ENCODE measurements at places on chromosomes 2 and 18. TPM values are rescaled to one million over a fixed set of nuclear protein-coding genes. Genes with fewer than 3 reads are reported as not detected.

- H3K36me3 ChIP-seq = no peaks in the 10 kb centered on the region
- no peak overlapping the region for H3K4me3 ChIP-seq
- peaks cover 26% of the 10 kb centered on the region for H3K4me1 ChIP-seq
- no peak overlapping the region for H3K27ac ChIP-seq
Measured at GRCh38 chr2:240143801-240144648, 3.6 kb upstream of the OTOS start.

The FHOD3 gene
- total RNA-seq = 6.9 TPM

The C2orf80 gene
- total RNA-seq = not detected

The CPLX4 gene
- total RNA-seq = not detected

The TUBA3E gene
- 0.27 TPM for total RNA-seq

GRCh38 chr2:61715506-61715905, 138.4 kb downstream of the FAM161A start:
- no peak for DNase-seq
- no peaks in the 10 kb centered on the region for H3K36me3 ChIP-seq
- no peak overlapping the region for H3K4me3 ChIP-seq
- no peaks in the 10 kb centered on the region for H3K4me1 ChIP-seq
- H3K27me3 ChIP-seq = no peaks in the 10 kb centered on the region

GRCh38 chr18:22613788-22614187, 196.1 kb upstream of the CTAGE1 start:
- no peak overlapping the region for H3K27ac ChIP-seq
- no peaks in the 10 kb centered on the region for H3K36me3 ChIP-seq
- H3K4me1 ChIP-seq = peaks cover 5% of the 10 kb centered on the region
- no peaks in the 10 kb centered on the region for H3K27me3 ChIP-seq
- no peak for DNase-seq

DNA sequence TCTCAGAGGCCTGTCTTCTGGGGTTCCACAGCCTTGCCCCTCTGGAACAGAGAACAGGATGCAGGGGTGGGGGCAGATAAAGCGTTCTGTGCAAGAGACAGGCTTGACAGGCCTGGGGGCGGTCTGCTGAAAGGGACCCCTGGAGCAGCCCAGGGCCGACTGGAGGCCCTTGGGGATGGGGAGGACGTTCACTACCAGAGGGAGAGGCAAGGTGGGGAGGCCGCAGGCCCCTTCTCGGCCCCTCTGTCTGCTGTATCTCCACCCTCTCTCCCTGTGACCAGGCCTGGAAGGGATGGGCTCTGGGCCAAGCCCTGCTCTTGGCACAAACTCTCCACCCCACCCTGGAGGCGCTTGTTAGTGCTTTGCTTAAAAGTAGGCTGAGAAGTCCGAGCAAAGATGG, 27.3 kb upstream of the INHBB start:
- H3K27me3 ChIP-seq = no peaks in the 10 kb centered on the region
- peaks cover 3% of the 10 kb centered on the region for H3K4me1 ChIP-seq
- DNase-seq = peak; percentile 65
- no peak overlapping the region for H3K27ac ChIP-seq

The CRACDL gene
- total RNA-seq = 9.3 TPM

DNA sequence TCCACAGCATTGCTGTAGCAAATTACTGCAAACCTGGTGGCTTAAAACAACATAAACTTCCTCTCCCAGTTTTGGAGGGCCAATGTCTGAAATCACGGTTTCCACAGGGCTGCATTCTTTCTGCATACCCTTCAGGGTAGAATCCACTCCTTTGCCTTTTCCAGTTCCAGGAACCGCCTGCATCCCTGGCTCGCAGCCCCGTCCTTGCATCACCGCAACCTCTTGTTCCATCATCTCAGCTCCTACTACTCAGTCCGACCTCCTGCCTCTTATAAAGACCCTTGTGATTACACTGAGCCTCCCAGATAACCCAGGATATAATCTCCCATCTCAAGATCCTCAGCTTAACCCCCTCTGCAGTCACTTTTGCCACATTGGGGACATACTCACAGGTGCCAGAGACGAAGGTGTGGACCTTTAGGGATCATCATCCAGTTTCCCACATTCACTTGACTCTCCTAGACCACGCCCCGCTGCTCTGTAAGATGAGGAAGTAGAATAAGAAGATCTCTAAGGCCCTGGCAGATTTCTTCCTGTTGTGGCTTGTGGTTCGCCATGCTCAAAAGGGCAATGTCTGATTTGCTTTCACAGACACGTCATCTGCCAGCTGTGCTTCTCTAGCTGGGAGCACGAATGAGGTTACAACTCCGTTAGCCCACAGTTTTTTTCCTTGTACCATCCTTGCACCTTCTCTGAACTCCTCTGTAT, 103.6 kb upstream of the AGAP1 start:
- no peaks in the 10 kb centered on the region for H3K27me3 ChIP-seq
- no peak overlapping the region for H3K27ac ChIP-seq
- no peaks in the 10 kb centered on the region for H3K4me1 ChIP-seq
- no peaks in the 10 kb centered on the region for H3K36me3 ChIP-seq

DNA sequence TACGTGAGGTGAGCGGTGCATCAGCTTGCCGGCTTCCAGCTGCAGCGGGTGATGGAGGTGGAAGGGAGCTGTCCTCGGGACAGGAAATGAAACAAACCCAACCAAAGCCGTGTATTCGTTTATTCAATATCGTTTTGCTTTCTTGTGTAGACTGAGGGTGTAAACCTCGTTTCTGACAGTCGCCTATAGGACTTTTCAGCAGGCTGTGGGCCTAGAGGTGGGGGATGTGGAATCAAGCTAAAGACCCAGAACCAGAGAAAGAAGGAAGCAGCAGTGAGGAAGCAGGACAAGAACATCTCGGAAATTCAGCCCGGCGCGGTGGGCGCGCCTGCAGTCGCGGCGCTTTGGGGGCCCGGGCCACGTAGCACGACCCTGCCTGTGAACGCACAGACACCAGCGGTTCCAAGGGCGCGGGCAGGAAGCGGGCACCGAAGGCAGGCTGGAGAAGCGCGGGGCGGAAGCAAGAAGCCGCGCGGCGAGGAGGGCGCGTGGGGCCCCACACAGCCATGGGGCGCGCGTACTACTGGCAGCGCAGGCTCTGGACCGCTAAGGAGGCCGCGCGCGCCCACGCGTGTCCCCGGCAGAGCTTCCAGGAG, 755 bp upstream of the ATP9B start:
- peak overlapping the region; percentile 3 for H3K4me3 ChIP-seq
- no peaks in the 10 kb centered on the region for H3K27me3 ChIP-seq
- peak overlapping the region; percentile 95 for H3K27ac ChIP-seq
- H3K36me3 ChIP-seq = no peaks in the 10 kb centered on the region
- H3K4me1 ChIP-seq = peaks cover 10% of the 10 kb centered on the region

DNA sequence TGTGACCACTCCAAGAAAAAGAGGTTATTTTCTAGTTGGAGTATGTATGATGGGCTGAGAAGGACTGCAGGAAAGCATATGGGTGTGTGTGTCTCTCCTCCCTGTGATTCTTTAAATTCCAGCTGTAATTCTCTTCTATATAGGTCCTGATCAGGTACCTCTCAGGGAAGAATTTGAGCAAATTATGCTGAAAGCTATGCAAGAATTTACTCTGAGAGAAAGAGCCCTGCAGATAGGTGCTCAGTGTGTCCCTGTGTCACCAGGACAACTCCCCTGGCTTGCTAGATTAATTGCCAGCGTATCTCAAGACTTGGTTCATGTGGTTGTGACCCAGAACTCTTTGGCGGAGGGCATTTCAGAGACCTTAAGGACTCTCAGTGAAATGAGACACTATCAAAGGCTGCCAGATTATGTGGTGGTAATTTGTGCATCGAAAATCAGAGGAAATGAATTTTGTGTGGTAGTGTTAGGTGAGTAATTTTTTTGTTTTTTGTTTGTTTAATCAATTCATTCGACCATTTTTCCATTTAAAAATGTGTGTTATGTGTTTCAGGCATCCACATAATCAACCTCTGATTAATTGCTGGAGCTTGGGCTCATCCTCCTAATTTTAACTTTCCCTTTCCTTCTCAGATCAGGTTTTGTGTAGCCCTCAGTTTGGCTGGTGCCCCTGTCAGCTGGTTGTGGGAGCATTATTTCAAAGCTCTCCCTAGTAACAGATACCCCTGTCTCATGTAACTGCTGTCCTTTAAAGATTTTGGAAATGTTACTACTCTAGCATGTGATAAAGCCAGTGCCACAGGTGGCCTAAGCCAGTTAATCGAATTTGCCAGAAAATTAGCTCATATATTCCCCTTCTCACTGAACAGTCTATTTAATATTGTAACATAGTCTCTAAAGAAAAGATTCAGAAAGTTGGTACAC, 150.9 kb downstream of the ESCO1 start:
- no peaks in the 10 kb centered on the region for H3K27me3 ChIP-seq
- H3K36me3 ChIP-seq = peaks cover 17% of the 10 kb centered on the region
- H3K4me1 ChIP-seq = no peaks in the 10 kb centered on the region
- DNase-seq = no peak
- no peak overlapping the region for H3K4me3 ChIP-seq
- no peak overlapping the region for H3K27ac ChIP-seq

GRCh38 chr2:30302566-30302965, 71.2 kb downstream of the LBH start:
- no peaks in the 10 kb centered on the region for H3K27me3 ChIP-seq
- no peak overlapping the region for H3K27ac ChIP-seq
- DNase-seq = no peak
- H3K4me3 ChIP-seq = no peak overlapping the region

The G6PC2 gene
- not detected for total RNA-seq

- no peaks in the 10 kb centered on the region for H3K27me3 ChIP-seq
- H3K36me3 ChIP-seq = no peaks in the 10 kb centered on the region
- peak; percentile 55 for DNase-seq
- no peak overlapping the region for H3K4me3 ChIP-seq
Measured at GRCh38 chr2:232611559-232612218, 21.7 kb upstream of the EFHD1 start.

The MEP1B gene
- not detected for total RNA-seq

The RFX8 gene
- total RNA-seq = not detected

DNA sequence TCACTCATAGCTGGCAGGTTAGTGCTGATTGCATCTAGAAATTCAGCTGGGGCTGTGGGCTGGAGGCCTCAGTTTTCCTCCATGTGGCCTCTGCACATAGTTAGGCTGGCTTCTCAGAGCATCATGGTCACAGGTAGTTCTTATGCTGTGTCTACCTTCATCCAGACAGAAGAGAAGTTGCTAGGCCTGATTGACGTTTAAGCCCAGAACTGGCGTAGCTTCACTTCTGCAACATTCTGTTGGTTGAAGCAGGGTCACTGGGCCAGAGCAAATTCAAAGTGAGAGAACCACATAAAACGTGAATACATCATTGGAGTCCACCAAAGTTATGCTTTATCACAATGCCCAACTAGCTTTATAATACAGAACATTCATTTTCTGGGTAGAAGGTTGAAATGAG, 116.0 kb downstream of the SPP2 start:
- no peak overlapping the region for H3K27ac ChIP-seq
- H3K36me3 ChIP-seq = no peaks in the 10 kb centered on the region
- no peak for DNase-seq
- H3K4me3 ChIP-seq = no peak overlapping the region
- H3K27me3 ChIP-seq = no peaks in the 10 kb centered on the region

DNA sequence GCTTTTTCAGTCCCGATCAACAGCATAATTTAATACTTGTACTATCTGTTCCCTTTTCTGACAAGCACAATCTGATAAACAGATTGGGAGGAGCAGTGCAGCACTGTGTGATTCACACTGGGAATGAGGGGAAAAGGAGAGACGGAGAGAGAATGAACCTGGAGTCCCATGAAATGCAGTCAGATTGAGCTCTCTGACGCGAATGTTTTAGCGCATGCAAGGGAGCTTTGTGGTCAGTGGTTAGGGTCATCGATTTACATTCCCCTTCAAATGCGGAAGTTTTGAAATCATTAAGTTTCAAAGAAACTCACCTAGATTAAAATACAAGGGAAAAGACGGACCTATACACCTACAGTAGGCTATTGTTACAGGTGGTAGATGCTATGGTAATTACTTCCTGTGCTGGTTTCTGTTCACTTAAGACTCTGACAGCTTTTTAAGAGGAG, 99.6 kb downstream of the KCTD1 start:
- H3K4me1 ChIP-seq = peaks cover 6% of the 10 kb centered on the region
- no peak for DNase-seq
- no peak overlapping the region for H3K27ac ChIP-seq
- H3K36me3 ChIP-seq = no peaks in the 10 kb centered on the region

- no peaks in the 10 kb centered on the region for H3K27me3 ChIP-seq
- no peak overlapping the region for H3K4me3 ChIP-seq
- H3K4me1 ChIP-seq = no peaks in the 10 kb centered on the region
- H3K27ac ChIP-seq = no peak overlapping the region
- no peak for DNase-seq
Measured at GRCh38 chr18:37124516-37124915, 295.6 kb downstream of the KIAA1328 start.

DNA sequence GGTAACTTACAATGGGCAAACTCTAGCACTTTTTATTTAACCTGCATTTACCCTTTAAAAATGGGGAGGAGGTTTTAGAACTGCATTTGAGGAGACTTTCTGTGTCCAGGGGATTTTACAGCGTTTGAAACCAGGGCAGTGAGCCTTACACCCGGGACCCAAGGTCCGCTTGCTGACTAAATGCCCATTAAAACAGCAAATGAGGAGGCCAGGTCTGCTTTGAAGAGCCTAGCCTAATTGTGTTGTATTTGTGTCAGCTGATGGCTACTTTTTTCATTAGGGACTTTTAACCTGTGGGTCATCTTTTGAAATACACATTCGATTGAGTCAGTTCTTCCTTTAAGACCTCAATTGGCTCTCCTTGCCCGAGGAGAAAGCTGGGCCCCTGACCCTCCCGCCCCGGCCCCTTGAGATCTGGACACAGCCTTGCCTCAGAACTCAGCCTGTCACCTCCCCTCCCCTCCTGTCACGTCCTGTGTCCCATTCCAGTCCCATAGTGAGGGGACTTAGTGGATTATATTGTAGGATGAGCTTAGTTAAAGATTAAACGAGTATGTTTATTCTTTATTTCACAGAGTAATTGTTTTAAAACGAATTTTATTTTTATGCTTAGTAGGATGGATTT, 69.0 kb downstream of the KLHL29 start:
- H3K4me1 ChIP-seq = no peaks in the 10 kb centered on the region
- H3K27me3 ChIP-seq = no peaks in the 10 kb centered on the region
- no peak overlapping the region for H3K27ac ChIP-seq
- no peak for DNase-seq

The THAP4 gene
- total RNA-seq = 44.6 TPM

GRCh38 chr2:65527451-65528240, 95.2 kb upstream of the SPRED2 start:
- H3K27me3 ChIP-seq = no peaks in the 10 kb centered on the region
- H3K27ac ChIP-seq = no peak overlapping the region
- H3K4me3 ChIP-seq = no peak overlapping the region
- DNase-seq = no peak
- H3K36me3 ChIP-seq = no peaks in the 10 kb centered on the region

The IKZF2 gene
- total RNA-seq = 84.8 TPM

Measured in thyroid gland (tissue), 4 donors.